ENCODE measurements at places on chromosomes 1 and 21. TPM values are rescaled to one million over a fixed set of nuclear protein-coding genes. Genes with fewer than 3 reads are reported as not detected.

KCNN3 gene
- 16.8 TPM for total RNA-seq

ANKRD65 gene
- total RNA-seq, result not detected

F3 gene
- total RNA-seq, result 73.0 TPM

MROH9 gene
- not detected for total RNA-seq

SRGAP2C gene
- total RNA-seq, result 13.9 TPM

Data from Daoy (cell line).